ENCODE measurements at places on chromosomes 12 and 14. TPM values are rescaled to one million over a fixed set of nuclear protein-coding genes. Genes with fewer than 3 reads are reported as not detected.

Gene AP5M1
- total RNA-seq, result 10.1 TPM

Gene PLEKHD1
- not detected for total RNA-seq

DNA sequence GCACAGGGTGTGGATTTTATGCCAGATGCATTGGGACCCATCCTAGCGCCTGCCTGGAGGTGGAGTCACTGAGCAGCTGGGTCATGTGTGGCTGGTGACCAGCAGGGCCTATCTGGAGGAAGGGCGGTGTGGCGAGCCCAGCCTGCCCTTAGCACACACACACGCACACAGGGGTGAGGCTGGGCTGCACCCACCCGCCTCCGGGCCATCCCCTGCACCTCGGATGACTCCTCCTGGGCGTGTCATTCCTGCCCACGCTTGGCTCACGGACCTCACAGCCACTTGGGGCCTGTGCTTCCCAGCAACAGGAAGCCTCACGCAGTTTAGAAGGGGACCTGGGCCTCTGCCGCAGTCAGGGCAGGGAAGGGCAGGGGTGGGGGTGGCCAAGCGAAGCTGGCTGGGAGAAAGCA is 36.2 kb upstream of the FZD10 start:
- no peak for DNase-seq

DNA sequence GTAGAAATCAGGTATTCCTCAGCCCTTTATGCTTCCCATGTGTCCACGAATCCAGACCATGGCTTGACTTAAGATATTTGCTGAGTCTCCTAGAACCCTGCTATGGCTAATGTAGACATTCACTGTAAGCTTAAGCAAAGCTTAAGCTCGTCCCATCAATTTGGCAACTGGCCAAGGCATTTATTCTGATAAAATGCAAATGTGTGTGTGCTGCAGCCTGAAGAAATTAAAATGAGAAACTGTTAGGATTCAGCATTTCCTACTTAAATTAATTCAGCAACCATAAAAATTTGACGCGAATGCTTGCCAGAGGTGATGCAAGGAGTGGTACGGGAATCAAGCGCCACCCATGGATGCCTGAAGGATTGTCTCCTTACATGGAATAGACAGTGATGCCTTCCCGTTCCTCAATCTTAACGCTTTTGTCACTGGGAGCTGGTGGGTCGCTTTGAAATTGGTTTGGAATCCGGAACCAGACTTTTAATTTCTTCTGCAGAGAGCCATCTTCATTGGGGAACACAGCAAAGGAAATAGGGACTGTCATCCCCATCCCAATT is 13.2 kb downstream of the HEBP1 start:
- no peak for DNase-seq

DNA sequence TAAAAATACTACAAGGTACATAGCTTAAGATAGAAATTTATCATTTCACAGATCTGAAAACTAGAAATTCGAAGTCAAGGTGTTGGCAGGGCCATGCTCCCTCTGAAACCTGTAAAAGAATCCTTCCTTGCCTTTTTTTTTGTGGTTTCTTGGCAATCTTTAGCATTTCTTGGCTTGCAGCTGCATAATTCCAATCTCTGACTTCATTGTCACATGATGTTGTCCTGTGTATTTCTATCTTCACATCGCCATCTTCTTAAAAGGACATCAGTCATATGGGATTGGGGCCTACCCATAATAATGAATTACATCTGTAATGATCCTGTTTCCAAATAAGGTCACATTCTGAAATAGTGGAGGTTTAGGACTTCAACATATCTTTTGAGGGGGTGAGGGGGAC is 250.4 kb downstream of the TMTC2 start:
- no peak for DNase-seq

- no peak for DNase-seq
These were observed 25.5 kb downstream of the TSPAN11 start for GRCh38 chr12:30952015-30952414.

- DNase-seq, result no peak
These were observed 41.9 kb downstream of the CYP46A1 start for GRCh38 chr14:99725774-99726537.

DNA sequence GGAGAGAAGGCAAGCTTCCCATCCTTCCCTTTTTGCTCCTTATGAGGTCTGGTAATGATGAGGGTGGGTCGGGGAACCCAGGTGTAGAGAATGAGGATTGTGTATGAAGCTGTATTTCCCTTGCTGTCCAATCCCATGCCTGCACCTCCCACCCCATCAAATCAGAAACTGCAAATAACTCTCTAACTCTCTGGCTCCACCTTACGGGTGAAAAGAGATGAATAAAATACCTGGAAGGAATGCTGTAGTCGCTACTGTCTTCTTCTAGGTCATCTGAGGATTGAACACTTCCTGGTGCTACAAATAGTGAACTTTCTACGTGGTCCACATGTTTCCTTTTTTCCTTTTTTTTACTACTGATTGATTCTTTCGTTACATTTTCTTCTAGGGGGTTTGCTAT is 38.9 kb upstream of the DICER1 start:
- DNase-seq, result no peak

DNA sequence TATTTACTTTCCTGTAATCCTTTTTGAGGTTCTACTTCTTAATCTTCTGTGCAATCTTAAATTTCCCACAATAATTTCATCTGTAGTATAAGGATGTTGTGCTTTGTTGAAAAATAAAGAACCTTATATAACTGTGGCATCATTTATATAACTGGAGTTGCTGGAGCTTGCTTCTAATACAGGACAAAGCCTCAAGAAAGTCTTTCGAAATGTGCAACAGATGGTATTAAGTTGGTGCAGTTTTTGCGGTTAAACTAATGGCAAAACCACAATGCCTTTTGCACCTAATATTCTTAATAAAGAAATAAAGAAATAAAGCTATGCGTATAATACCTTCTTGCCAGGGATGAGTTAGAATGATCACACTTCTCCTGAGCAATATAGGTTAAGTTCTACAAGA is 180.0 kb downstream of the KITLG start:
- no peak for DNase-seq

DNA sequence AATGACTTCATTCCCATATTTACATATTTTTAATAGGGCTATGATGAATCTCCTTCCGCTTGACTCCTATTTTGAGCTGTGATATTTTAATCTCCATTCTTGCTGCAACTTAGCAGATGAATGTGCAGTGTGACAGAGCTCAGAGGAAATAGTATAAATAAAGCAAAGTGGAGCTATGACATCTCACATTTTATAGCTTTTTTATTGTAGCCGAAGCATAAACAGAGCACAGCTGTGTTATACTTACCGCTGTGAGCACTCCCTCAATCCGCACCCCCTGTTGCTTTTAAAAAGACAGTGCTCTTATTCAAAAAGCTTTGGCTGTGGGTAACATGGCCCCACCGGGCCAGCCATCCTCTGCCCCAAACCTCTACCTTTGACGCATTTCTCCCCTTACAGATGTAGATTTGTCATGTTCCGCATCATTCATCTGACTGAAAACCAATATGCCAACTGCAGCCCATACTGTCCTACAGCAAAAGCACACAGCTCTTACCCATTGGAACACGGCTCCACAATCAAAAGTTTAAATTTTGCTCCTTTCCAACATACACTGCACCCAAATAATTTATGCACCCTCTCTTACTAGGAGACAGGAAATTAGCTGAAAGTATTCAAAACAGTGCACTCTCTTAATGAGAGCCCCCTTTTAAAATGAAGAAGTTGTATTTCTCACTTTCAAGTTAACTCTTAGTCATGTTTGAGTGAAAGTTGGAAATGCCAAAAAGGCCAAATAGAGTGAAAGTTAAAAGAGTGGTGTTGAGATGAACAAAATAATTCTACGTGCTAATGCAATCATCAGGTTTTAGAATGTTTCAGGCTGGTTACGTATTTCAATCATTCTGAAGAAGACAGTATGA is 429.3 kb upstream of the SOX5 start:
- DNase-seq, result peak; percentile 72

DNA sequence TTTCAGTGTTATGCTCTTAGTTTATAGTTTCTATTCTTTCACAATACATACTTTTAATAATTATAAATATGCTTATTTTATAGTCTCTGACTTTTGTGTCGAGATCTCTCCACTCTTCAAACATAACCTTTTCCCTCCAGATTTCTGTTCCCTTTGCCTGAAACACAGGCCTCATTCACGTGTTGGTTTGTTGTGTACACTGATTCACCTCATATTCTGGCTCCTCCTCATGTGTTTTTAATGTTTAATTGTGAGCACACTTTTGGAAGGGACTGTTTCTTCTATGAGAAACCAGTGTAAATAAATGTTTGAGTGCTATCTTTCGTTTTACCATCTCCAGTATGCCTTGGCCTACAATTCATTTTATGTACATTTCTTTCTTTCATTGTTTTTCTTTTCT is 20.1 kb downstream of the LIN7A start:
- no peak for DNase-seq

DNA sequence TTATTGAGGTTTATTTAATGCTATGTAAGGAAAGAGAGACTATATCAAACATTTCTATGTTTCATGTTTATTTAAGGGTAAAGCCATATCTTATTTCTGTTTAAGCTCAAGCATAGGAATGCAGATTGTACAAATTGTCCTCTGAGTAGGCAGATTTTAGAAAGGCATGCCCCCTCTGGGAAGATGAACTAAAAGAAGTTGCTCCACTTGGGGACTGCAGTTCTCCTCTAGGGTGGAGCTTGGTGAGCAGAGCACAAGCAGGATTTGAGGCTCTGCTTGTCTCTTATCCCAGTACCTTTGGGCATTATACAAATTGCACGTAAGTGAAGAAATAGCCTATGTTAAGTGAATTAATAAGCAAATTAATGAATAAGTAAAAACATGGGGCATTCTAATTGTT is 96.2 kb upstream of the PDE3A start:
- no peak for DNase-seq
